ENCODE measurements at places on chromosomes 6 and 20.

DNA sequence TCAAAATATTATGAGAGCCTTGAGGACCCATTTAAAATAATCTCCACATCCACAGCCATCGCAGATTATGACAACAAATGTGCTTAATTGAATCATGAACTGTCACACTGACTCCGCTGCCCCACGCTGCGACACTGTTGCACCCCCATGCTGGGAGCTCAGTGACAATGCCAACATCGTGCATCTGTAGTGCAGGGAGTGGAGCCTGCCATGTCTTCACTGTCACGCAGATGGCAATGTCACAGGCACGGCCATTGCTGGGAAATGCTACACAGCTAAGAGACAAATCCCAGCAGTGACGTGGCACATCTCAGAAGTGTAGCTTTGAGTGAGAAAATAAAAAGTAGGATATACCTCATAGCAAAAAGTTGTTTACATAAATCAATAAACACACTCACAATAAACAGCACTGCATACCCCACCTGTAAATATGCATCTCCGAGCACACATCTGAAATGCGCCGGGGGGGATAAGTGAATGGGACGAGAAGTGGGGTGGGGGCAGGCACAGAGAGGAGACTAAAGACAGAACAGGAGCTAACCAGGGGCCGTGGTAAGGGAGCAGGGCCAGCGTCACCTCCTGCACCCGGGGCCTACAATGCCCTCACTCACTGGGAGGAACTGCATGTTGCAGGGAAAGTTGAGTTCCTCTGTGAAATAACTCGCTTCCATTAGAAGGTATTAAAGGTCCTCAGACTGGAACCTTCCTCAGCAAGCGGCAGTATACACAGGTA lies 349.9 kb downstream of the THBS2 start:
- no peak for DNase-seq

DNA sequence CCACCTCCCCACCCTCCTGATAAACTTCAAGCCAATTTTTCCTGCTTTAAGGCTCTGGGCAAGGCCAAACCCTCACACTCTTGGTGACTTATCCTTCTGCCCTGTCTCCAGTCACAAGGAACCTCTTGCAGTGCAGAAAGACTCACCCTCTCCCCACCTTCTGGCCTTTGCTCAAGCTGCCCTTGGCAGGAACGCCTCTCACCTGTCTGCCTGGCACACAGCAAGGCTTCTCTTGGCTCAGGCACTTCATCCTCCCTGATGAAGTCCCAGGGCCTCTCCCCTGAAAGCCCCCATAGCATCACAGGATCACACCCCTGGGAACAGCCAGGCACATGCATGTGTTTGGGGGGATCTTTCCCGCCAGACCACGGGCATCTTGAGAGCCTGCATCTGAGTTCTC lies 68.8 kb upstream of the NNAT start:
- no peak for DNase-seq

- no peak for DNase-seq
Measured at GRCh38 chr6:85887461-85887860, 244.8 kb upstream of the SYNCRIP start.

- no peak for DNase-seq
Measured at GRCh38 chr20:10855778-10856177, 182.0 kb upstream of the JAG1 start.

DNA sequence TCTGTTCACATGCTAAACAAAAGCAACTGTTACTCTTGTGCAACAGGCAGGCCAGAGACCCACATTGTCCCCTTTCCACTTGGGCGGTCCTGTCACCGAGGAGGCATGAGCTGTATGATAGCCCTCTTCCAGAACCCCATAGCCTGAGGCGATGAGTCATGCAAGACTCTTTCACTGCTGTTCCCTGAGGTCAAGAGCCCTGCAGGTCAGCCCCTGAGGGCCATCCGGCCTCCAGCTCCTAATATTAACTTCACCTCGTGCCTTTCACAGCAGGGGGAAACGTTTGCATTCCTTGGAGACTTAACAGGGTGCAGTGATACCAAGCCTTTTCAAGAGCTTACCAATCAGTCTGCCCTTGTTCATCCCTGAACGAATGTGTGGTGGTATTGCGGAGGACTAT lies 253.3 kb upstream of the ECI2 start:
- DNase-seq: no peak

- no peak for DNase-seq
Measured at GRCh38 chr6:760982-761955, 68.3 kb upstream of the EXOC2 start.

DNA sequence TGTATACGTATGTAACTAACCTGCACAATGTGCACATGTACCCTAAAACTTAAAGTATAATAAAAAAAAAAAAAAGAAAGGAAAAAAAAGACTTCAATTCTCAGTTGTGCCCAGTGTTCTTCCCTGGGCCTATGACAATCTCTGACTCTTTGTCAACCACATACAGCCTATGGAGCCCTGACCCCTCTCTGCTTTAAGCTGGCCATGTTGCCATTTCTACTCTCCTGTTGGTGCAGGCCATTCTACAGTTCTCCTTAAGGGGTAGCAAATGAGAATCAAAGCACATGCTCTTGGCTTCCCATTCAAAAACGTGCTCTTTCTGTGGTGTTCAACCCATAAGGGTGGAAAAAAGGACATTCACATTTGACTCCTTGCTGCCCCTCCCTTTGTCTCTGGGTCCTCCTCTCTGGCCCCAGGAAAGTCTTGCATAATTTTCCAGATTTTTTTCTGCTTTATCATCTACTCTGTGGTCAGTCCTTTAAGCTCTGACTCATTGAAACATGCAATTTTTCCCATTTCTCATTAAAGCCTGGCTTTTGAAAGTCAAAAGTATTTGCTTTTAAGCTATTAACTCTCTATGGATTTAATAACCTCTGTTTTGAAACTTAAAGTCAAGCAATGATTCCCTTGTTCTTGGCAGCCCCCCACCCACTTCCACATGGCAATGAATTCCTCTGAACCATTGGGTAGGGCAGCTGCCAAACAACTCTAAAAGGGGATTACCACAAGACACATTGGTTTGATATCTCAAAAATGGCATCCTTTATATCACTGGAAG lies 208.6 kb upstream of the MCHR2 start:
- DNase-seq: no peak

DNA sequence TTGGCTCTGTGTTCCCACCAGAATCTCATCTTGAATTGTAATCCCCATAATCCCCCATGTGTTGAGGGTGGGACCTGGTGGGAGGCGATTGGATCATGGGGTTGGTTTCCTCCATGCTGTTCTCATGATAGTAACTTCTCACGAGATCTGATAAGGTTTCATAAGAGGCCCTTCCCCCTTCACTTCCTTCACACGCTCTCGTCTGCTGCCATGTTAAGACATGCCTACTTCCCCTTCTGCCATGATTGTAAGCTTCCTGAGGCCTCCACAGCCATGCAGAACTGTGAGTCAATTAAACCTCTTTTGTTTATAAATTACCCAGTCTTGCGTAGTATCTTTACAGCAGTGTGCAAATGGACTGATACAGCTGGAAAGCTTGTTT lies 90.0 kb downstream of the ELOVL5 start:
- no peak for DNase-seq

- DNase-seq: no peak
Measured at GRCh38 chr20:23086931-23087411, 847 bp upstream of the CD93 start.

DNA sequence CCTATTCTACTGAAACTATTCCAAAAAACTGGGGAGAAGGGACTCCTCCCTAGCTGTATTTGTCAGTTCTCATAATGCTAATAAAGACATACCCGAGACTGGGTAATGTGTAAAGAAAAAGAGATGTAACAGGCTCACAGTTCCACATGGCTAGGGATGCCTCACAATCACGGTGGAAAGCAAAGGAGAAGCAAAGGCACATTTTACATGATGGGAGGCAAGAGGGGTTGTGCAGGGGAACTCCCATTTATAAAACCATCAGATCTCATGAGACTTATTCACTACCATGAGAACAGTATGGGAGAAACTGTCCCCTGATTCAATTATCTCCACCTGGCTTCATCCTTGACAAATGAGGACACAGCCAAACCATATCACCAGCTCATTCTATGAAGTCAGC lies 111.2 kb upstream of the RIPOR2 start:
- DNase-seq: no peak

GRCh38 chr20:54499111-54499510 lies 23.7 kb downstream of the DOK5 start:
- no peak for DNase-seq

DNA sequence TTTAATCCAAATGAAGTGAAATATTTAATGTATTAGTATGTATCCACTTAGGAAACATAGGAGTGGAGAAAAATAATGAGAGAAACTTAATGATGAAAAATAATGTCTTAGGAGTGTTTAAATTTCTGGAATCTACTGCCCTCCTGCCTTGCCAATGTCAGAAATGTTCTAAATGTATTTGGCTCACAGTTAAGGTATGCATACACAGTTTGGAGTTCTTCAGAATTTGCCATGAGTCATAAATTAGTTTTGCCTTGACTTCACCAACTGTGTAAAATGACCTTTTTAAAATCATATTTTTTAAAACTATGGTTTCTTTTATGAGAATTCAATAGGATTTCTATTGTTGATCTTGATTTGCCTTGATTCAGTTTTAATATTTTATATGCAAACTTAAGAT lies 191.7 kb upstream of the HSF2 start:
- DNase-seq: no peak

- no peak for DNase-seq
Measured at GRCh38 chr20:31604567-31605030, 490 bp upstream of the ID1 start.

- no peak for DNase-seq
Measured at GRCh38 chr6:157272372-157272771, 50.9 kb downstream of the TMEM242 start.

GRCh38 chr6:159984268-159984786 lies 15.4 kb downstream of the IGF2R start:
- no peak for DNase-seq

DNA sequence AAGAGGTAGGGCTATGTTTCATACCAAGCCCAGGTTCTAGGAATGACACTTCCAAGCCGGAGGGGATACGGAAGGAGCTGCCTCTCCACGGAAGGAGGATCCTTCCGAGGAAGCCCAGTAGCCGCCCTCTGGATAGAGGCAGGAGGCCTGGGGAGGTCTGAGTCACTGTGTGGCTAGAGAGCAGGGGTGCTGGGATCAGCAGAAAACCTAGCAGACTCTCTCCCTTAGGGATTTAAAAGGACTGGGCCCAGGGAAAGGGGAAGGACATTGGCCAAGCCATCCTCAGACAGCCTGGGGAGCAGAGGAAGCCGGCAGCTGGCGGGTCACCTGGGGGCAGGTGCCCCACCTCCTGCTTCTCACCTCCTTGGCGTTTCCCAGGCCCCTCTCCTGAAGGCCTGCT lies 36.6 kb upstream of the NFATC2 start:
- no peak for DNase-seq

- DNase-seq: no peak
Measured at GRCh38 chr20:21583486-21584168, 69.8 kb upstream of the NKX2-2 start.

- DNase-seq: no peak
Measured at GRCh38 chr6:126302191-126302590, 37.7 kb upstream of the CENPW start.

DNA sequence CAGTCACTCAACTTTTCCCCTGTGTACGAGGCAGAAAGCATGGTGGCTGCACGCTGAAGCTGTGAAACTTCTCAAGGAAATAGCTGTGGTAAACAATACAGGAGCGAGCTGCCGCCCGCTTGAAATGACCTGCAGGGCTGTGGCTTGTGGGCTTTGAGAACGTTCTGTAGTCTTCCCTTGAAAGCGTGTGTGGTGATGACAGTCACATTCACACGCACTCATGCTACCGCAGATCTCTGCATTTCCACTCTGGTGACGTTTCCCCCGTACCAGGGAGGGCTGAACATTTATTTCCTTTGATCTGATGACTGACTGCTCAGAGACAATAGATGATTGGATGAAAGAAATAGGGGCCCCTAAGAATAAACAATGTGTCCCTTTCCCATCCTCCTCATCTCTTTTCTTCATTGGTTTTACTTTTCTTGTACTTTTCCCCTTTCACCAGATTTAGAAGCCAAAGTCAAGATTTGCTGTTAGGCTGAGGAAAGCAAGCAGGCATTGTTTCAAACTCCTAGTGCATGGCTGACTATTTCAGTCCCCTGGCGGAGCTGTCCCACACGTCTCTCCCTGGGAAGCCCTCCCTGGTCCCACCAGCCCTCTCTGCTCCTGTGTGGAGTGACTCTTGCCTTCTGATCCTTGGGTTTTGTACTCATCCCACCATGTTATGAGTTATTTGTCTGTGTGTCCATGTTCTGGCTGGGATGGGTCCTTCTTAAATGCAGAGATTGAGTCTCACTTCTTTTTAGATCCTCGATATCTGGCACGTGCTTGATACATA lies 3.9 kb downstream of the SYTL3 start:
- peak; percentile 78 for DNase-seq

DNA sequence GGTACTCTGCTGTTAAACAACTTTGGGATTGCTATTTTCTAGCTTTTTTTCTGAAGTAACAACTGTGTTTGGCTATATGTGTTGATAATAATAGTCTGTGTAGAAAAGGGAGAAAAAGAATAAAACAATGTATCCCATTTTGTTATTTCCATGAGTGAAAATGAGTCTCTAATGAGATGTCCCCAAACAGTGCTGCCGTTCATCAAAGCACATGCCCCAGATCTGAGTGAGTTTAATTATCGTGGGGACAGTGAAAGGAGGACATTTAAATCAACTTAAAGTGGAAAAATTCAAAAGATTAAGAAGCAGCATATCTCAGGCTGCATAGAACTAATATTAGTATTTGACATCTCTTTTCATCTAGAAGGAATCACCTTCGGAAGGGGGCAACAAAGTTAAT lies 59.6 kb downstream of the NCOA7 start:
- no peak for DNase-seq

DNA sequence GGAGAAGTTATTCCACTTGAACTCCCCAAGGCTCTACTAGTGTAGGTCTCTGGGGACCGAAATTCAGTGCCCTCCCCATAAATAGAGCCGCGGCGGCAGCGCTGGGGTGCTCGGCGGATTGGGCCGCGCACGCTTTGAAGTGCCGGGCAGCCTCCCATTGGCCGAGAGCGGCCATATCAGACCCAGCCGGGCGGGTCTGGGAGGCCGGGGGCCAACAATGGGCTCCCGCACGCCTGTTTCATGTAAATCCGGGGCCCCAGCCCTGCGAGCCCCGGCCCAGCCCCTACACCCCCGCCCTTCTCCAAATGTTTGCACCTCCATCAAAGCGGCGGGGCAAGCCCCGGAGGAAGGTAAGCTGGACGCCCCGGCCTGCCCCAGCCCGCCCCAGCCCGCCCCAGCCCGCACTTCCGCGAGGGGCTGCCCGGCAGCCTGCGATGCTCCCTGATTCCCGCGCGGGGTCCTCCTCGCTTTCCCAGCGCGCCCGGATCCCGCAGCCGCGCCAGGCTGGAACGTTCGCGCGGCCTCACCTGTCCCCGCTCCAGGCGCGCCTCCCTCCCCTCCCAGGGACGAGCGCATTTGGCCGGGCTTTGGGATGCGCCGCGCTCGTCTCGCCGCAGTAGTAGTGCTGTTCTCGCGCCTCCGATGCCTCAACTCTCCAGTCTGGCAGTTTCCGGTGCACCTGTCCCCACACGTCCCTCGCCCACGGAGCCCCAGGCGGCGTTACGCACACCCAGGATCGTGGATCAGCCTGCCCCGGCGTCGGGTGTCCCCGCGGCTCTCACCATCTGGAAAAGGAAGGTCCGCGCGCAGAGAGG lies at the start of gene TBXT:
TBXT (minus strand) TSS at position 51 of the 815 bp plus-strand sequence. CDS start 260 bp downstream, outside the sequence.
- no peak for DNase-seq

- no peak for DNase-seq
Measured at GRCh38 chr20:58102744-58103516, 125.5 kb downstream of the ANKRD60 start.

- DNase-seq: no peak
Measured at GRCh38 chr6:45540375-45540920, 162.7 kb upstream of the SUPT3H start.

- no peak for DNase-seq
Measured at GRCh38 chr20:43438578-43439316, 18.9 kb upstream of the SRSF6 start.

- no peak for DNase-seq
Measured at GRCh38 chr6:3319610-3320200, 61.0 kb downstream of the PSMG4 start.
